ENCODE measurements at places on chromosomes 5 and 9.

GRCh38 chr9:6557883-6558616 is 87.5 kb downstream of the GLDC start:
- no peak for DNase-seq

DNA sequence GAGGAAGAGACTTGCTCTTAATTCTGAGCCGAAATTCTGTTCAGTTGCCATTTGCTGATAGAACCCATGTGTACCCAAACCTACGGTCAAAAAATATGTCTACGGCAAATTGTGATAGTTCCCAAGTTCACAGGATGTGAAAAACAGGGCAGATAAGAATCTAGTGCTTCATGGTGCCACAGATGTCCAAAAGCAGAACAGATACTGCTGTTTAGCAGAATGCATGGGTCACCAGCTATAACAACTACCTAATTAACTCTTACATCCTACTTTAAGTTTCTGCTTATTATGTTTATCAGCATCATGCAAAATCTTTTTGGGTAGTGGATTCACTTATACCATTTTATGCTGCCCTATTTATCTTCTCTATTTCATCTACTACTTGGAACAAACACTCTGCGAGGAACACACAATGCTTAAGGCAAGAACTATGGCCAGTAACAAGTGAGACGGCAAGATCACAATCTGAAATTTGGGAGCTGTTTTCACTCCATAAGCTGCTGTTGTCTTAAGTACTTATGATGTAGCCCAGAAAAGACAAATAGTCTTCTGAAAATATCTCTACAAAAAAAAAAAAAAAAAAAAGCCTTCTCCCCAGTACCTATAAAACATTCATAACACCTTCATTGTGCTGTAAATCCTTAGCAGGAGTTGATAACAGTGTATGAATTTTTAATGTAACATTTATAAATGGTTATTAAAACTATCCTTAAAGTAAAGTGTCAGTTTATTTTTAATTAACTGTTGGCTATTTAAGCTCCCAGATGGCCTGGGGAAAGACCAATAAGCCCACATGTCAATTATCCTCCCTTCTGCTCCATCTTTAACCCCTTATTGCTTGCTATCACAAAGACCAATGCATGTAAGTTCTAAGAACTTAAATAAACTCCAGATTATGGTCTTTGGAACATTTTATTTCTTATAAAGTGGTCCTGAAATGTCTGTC is 232.3 kb downstream of the TLR4 start:
- no peak for DNase-seq

- peak; percentile 33 for DNase-seq
Observed at GRCh38 chr5:132369474-132370180, at the start of gene SLC22A5. Gene SLC22A5, plus strand, starts transcription at chr5:132369710. Its CDS starts 263 bp downstream, at chr5:132369973.

GRCh38 chr5:132277971-132278853 is 16.0 kb upstream of the SLC22A4 start:
- no peak for DNase-seq

- no peak for DNase-seq
Observed at GRCh38 chr5:140311011-140311467, 8.1 kb upstream of the PFDN1 start.

DNA sequence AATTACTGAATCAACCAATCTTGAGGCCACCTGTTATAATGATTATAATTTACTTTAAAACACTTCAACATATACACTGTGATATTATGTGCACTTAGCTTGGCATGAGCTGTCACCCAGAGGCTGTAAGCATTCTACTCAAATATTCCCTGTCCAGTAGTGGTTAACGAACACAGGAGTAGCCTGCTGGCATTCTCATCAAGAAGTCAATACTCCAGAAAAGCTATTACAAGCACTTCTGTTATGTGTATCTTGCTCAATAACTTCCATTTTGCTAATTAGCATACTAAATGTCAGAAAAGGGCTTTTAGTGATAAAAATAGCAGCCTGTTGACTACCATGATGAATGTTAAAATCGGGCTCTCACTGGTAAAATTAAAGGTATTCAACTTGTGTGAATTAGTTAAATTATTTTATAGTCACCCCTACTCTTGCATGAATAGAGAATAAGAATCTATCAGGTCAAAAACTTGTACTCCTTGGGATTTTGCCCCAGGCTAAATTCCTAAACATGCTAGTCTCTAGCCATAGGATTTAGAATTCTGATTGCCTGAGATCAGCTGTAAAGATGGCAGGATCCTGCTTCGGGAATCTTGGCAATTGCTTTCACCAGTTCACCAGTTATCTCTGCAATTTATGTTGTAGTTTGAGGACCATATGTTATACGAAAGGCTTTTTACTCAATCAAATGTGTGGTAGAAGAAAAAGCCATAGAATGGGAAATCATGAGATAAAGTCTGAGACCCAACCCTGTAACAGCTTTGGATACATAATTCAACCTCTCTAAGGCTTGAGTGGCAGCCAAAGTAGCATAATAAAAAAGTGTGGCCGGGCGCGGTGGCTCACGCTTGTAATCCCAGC is 43.4 kb upstream of the PAM start:
- DNase-seq, result no peak

DNA sequence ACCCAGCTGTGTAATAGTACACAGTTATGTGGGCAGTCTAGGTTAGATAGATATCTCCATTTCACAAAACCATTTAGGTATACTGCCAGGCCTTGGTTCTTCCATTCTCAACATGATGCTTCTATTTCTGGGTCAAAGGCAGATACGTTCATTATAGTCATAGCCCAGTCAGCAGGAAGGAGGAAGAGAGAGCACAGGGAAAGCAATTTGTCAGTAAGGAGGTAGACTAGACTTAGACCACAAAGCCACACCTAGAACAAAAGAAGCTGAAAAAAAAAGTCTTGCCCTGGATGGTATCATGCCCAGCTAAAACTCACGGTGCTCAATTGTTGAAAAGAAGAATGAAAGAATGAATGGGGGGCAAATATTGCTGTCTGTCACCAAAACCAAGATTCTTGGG is 7.6 kb downstream of the INVS start:
- DNase-seq, result no peak

DNA sequence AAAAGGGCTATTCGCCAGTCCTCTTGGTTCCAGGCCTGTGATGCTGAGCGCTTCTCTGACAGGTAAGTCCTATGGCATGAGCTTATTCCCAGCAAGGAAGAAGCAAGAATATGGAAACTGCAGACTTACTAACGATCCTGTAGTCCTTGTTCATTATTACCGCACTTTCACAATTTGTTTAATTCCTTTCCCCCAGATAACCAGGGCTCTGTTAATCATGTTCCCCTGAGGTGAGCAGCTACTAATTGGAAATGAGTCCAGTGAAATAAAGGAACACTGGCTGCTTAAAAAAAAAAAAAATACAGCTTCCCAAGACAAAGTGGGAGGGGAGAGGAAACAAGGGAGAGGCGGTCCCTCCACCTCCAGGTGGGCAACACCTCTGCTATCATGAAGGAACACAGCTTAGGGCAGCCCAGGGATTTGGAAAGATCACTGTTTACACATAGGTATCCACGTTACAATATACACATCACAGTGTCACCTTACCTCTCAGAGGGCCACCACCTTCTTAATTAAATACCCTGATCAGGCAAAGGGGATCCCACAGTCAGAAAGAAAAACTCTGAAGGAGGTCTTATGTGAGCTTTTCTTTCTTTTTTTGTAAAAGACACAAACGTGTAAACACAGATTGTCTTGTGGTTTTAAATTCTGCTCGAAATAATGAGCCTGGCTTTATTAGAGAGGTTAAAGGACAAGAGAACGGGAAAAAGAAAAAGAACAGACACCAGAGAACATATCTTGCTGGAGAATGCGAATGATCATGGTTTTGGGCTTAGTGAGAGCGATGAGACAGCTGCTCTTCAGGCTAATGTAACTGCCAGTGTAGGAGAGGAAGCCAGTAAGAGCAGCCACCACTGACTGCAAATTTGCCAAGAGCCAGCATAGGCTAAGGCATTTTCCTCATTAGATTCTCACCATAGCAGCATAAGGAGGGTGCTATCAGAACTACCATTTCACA is 258.6 kb downstream of the CRB2 start:
- DNase-seq, result no peak

GRCh38 chr9:114929201-114929600 is 1.2 kb downstream of the TNFSF8 start:
- DNase-seq, result no peak

DNA sequence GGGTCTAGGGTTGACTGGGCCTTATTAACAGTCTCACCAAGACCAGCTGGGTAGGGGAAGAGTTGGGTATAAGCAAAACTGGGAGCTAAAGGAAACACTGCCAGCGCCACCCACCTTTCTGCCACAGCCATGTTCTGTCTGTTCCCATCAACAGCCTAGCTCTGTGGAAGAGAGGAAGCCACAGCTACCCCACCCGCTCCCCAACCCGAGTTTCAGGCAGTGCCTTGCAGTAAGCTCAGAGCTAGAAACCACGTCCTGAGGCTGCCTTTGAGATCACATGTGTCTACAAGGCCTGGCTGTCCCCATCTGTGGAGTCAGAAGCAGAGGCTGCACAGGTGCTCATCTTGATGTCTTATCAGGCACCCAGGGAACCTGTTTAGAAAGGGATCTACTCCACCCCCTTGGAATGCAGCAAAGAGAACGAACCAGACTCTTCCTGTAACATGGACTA is 15.3 kb downstream of the HNRNPH1 start:
- no peak for DNase-seq

DNA sequence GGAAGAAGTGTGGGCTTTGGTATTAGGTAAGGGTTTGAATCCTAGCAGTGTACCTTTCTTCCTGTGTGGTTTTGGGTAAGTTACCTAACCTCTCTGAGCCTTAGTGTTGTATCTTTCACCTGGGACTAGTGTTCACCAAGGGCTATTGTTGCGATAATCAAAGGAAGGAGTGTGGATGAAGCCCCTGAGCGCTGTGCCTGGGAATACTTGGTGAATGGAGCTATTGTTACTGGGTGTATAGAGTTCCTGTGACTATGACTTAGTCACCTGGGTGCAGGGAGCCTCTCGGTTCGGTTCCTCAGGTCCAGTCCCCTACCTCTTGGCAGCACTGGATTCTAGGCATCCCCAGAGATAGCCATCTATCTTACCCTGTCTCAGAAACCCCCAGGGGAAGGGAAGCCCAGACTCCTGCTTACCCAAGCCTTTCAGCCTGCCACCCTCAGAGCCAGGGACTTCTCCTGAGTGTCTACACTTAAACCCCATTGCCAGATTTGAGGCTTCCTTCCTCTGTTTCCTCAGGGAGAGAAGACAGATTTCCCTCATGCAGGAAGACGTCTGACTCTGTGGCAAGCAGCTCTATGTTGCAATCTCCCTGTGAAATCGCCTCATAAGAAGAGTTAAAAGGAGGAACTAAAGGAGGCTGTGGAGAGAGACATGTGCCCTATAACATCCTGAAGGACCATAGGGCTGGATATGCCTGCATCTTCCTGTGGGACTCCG is 181.0 kb upstream of the PITX1 start:
- DNase-seq, result no peak

- DNase-seq, result no peak
Observed at GRCh38 chr9:128138001-128138400, 10.5 kb upstream of the PTGES2 start.

- no peak for DNase-seq
Observed at GRCh38 chr5:133164759-133165158, 112.9 kb downstream of the HSPA4 start.

DNA sequence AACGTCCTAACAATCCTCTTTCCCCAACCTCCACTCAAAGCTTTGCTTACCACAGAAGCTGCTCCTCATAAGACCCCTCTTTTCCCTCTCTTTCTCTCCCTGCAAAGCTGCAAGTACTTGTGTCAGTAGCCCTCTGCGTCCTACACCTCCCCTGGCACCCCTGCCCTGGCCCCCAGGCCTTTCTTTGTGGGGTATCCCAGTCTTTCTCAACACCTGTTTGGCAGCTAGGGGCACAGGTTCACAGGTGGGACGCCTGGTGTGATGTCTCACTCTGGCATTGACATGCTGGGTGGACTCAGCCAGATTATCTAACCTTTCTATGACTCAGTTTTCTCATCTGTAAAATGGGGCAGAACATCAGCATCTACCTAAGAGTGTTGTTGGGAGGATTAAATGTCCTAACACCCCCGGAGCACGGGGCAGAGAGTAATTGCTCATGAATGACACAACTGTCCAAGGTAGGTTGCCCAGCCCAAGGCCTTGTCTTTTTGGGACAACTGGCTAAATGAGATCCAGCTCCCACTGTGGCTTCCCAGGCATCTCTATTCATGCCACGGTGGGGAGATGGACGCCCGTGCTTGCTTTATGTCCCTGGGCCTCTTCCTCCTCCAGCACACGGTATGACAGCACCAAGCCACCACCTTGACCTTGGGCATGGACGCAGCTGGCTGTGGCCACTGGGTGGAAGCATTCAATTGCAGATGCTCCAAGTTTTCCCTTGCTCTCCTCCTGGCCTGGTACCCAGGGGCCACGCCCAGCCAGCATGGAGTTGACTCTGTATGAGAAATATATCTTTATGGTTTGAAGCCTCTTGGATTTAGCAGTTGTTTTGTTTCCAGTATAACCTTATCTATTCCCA is 190.4 kb downstream of the RGS3 start:
- DNase-seq, result no peak

- DNase-seq, result no peak
Observed at GRCh38 chr5:142197098-142197497, 88.5 kb downstream of the NDFIP1 start.

DNA sequence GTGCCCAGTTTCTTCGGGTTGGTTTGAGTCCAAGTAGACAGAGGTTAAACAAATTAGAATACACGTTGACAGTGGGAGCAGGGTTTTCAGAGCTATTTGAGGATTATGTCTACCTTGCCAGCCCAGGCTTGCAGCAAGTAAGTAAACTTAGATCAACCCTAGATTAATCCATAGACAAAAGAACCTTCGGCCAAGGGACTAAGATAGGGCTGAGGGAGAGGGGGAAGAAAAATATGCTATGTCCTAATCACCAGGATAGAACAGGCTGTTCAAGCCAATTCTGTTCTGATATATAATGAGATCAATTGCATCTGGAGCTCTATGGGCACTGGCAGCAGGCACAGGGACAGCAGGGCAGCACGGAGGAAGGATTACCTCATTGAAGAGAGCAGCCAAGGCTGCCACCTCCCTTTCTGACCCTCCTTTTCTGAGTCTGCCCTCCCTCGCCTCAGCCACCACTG is 377.7 kb downstream of the PIK3R1 start:
- no peak for DNase-seq

- no peak for DNase-seq
Observed at GRCh38 chr5:59684388-59685190, 208.9 kb downstream of the PDE4D start.

DNA sequence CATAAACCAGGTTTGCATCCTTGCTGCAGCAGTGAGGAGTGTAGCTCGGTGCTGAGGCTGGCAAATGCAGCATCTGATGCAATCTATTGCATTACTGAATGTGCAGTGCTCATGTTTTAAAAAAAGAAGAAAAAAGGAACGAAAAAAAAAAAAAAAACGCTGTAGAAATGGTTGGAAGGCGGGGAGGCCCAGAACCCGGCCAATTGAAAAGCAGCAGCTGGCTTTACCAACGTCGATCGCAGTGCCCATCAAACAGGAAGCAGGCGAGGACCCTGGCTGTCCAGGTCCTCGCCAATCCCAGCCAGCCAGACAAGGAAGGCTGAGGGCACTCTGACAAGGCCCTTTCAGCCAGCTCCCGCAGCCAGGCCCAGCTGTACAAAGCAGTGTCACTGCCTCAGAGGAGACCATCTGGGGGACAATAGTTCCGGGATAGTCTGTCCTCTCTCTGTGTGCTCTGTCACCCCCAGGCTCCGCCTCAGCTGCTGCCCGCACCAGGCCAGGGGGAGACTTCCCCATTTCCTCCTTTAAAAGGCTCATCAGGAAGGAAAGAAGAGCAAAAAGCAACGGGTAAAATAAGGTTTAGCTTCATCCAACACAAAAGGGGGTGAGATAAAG is 21.8 kb upstream of the CPEB4 start:
- DNase-seq, result no peak

- no peak for DNase-seq
Observed at GRCh38 chr5:141757402-141757801, 75.4 kb upstream of the ARAP3 start.
